ENCODE measurements at places on chromosomes 4 and X.
A peak's percentile ranks its signal among the peaks of the same experiment; 100 is the strongest.

DNA sequence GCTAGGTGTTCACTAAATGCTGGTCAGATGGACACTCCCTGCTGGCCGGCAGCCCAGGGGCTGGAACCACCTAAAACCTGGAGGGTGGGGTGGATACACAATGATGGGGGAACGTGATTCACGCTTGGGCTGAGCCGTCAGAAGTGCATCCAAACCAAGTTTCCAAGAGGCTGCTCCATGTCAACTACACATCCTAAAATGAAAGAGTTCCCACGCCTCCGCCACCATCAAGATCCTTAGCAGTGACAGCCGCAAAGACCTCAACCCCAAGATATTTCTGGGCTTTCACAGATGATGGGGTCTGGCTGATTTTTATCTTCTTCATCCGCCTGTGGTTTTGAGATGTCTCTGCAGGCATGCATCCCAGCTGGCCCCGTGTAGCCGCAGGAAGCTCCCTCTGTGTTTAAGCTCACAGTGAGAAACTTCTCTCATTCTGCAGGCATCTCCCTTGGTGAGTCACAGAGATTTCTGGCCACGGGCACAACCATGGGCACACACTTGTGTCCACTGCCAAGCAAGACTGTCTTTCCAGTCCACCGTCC lies 84.4 kb downstream of the HTRA3 start:
- no peak for DNase-seq

DNA sequence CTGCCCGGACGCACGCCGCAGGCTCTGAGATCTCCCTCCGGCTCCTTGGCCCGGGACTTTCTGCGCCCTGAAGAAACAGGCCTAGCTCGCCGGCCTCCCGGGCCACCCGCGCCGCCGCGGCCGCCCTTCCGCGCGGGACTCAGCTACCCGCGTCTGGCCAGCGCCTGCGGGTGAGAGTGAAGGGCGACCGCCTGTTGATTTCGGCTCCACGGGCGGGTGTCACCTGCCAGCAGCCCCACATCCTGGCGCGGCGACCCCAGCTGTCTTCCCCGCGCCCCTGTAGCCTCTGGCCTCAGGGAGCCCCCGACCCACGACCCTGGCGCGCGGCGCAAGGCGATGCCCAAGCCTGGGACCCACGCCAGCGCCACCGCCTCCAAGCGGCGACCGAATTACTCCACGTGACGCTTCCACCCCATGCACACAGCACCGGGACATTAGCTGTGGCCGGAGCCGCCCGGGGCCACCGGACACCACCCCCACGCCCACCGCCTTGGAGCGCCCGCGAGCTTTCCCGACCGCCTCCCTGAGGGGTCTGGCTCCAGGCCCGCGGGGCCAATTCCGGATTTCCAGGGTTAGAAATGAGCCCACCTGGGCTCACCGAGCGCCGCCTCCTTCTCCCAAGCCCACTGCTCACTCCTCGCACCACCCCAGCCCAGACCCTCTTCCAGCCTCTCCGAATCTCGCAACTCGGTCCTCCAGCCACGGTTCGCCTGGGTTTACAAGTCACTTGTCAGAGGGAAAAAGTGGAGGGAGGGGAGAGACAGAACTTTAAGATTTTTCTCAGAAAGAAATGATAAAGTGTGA lies 10.2 kb downstream of the ARX start:
- DNase-seq: no peak

DNA sequence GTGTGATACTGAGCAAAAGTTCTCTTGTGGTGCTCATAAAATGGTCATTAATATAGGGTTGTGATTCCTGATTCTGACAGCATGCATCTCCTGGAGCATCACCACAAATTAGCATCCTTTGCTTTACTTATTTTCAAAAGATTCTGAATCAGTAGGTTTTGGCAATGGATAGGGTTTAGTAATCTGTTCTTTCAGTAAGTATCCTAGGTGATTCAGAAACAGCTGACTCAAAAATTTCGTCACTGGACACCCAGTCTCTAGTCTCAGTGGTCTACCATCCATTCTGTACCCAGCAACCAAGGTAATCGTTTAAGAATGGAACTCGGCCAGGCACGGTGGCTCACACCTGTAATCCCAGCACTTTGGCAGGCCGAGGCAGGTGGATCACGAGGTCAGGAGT lies 4.1 kb downstream of the CBLL2 start:
- no peak for DNase-seq

GRCh38 chr4:185265942-185266341 lies 56.5 kb downstream of the SNX25 start:
- no peak for DNase-seq

GRCh38 chrX:57737881-57738280 lies 57.8 kb upstream of the NLRP2B start:
- no peak for DNase-seq

GRCh38 chr4:104930298-104930697 lies 216.4 kb upstream of the TET2 start:
- no peak for DNase-seq

DNA sequence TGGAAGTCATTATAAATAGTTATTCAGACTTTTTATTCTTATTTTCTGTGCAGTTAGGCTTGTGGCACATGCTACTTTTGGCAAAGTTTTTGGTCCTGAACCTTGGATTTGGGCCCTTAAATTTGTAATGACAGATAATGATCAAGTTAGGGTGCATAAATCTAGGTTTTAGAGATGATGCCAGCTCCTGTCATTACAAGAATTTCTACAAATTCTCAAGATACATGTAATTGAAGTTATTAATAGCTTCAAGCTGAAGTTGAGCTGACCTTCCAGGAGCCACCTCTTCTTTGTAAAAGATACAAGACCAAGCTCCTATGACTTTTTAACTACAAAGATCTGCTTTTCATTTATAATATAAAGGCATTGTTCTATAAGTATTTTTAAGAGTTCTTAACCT lies 255.6 kb upstream of the UGT8 start:
- DNase-seq: no peak

GRCh38 chr4:7766661-7767345 lies 172.9 kb downstream of the AFAP1 start:
- DNase-seq: no peak

GRCh38 chr4:152193059-152193458 lies 342.8 kb downstream of the FBXW7 start:
- DNase-seq: no peak

GRCh38 chr4:42904986-42905385 lies 12.5 kb downstream of the GRXCR1 start:
- DNase-seq: no peak

GRCh38 chr4:54556051-54556450 lies 101.7 kb upstream of the KIT start:
- no peak for DNase-seq

DNA sequence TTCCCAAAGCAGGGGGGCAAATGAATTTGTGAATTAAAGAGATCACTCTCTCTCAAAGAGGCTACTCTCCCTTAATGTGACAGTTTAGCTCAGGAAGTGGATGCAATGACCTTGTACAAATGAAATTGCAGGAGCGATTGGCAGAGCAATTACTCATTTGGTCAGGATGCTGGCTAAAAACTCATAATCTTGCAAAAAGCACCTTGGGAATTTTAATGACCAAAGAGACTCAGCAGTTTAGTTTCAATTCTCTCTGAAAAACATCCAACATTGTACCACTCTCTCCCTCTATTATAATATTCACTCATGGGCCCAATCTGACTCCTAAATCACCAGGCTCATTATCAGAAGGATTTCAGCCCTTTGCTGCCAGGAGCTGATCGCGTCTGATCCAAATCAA lies 26.1 kb downstream of the PDGFC start:
- no peak for DNase-seq

DNA sequence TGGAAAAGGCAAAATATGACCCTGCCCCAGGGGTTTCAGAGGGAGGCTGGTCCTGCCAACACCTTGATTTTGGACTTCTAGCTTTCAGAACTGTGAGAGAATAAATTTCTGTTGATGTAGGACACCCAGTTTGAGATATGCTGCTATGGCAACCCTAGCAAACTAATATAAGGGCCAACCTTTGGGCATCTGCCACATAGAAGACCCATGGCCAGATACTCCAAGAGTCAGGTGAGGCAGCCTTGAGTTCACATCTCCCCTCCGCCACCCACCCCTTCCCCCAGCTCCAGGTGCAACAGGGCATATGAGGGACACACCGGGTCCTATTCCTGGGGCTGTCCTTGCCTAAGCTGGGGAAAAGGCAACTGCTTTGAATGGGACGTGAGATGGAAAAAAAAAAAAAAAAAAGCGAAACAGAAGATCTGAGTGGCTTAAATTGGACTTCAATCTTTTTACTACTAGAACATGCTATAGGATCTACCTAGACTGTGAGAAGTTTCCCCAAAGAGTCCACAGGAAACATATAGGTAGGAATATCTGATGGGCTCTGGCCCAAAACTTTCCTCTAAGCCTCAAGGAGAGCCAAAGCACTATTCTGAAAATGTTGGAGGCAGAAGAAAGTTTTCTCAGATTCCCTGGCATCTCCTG lies 56.5 kb upstream of the PROM1 start:
- no peak for DNase-seq

GRCh38 chr4:39706334-39706733 lies 8.4 kb downstream of the UBE2K start:
- DNase-seq: no peak

DNA sequence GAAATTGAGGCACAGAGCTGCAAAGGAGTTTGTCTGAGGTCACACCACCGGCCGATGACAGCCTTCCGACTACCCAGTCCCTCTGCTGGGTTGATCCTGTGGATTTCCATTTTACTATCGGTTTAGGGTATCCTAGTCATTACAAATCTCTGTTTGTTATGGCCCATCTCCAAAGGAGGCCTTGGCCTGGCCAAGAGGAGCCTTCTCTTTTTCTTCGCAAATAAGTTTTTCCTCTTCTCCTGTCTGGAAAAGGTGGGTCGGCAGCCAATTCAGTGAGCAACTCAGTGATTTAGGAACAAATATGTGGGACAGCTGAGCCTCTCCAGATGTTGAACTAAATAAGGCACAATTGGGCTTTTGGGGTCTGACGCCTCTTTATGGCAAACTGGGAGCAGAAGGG lies 169.2 kb upstream of the RBPJ start:
- DNase-seq: no peak

- no peak for DNase-seq
Observed at GRCh38 chrX:22674932-22675331, 324.8 kb upstream of the DDX53 start.

- DNase-seq: no peak
Observed at GRCh38 chr4:13763707-13764106, 136.2 kb upstream of the BOD1L1 start.

GRCh38 chrX:72128881-72129280 lies 2.8 kb downstream of the RTL5 start:
- no peak for DNase-seq

GRCh38 chrX:71532753-71533425 lies at the start of gene OGT:
OGT (plus strand) TSS chrX:71533104; CDS start chrX:71533300, 196 bp downstream.
- peak; percentile 66 for DNase-seq

- no peak for DNase-seq
Observed at GRCh38 chrX:40938423-40938822, 146.8 kb upstream of the USP9X start.

GRCh38 chr4:40055511-40055862 lies 1.2 kb upstream of the N4BP2 start:
- DNase-seq: no peak

DNA sequence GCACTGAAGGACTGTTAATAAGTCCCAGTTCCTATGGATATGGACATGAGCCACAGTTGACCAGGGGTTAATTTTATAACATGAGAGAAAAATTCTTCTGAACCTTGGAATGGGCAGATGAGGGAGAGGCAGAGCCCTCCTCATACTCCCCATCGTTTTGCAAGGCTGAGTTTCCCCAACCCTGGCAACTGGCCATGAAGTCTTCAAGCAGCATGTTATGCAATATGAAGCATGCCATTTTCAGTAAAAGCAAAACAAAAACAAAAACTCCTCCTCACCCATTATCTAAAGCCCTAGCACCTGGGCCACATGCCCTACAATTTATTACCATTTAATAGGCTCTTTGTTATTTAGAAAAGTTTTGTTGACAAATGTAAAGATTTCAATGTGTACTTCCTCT lies 64.5 kb downstream of the GPC4 start:
- no peak for DNase-seq

GRCh38 chr4:38562751-38563198 lies 101.2 kb upstream of the KLF3 start:
- DNase-seq: no peak

DNA sequence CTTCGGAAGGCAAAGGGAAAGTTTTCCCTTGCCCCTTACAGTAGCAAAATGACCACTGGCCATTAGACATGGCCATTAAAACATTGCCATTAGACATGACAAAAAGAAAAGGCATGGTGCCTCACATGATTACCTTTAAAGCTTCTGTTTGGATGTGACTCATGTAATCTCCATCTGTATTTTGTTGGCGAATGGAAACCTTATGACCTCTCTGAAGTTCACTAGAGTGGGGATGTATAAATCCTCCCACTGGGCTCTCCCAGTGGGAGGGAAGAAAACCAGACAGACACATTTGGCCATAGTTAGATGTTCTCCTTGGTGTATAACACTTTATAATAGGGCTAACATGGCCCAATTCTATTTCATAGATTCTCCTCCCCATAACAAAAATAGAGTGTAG lies 152.6 kb downstream of the MAGEB17 start:
- no peak for DNase-seq

DNA sequence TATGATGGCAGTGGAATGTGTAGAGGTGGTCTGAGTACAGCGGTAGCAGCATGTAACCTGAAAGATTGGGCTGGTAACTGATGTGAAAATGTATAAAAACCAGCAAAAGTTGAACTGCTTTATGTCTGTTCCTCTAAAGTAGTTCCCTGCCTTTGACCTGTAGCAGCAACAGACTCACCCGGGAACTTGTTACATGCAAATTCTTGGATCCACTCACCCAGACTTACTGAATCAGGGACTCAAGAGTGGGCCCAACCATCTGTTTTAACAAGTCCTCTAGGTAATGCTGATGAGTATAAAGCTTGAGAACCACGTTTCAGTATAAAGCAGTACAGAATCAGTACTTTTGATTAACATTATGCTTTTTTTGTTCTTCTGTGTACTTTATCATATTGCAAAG lies 84.7 kb downstream of the RAP1GDS1 start:
- no peak for DNase-seq

- DNase-seq: no peak
Observed at GRCh38 chr4:186148336-186148975, 42.9 kb upstream of the CYP4V2 start.

DNA sequence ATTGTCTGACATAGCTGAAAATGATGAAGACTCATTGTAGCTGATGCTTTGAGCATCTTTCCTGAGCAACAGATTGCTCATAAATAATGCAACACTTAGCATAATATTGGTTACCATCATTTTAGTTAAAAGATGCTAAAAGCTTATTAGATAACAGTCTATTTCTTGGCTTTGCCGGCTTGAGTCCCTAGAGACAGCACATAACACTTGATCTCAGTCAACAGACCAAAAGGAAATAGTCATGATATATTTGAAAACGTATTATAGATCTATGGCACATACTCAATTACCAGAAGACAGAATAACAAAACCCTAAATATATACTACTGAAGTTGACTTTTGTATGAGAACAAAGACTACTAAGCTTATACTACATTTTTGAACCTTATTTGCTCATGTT lies 846.7 kb upstream of the EPHA5 start:
- no peak for DNase-seq

DNA sequence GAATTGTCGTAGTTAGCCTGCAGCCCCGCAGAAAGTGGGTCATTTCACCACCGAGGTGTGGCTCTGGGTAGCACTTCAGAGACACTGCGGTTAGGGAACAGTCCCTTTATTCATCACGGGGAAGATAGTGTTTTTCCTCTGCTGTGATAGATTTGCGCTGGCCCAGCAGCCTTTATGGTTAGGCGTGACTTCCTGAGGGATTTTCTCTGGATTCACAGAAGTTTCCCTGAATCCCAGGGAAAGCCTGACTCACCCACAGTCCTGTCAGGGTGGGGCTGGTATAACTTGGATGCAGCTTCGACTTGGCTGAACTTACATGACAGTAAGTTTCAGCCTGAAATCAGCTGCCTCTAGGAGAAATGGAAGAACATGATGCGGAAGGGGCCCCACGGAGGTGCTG lies 196.3 kb upstream of the HHIP start:
- DNase-seq: no peak
